SW 1271 (cell line): ENCODE measurements at places on chromosomes 4 and X.

- no peak for DNase-seq
These were observed 106.3 kb upstream of the BOD1L1 start for GRCh38 chr4:13733817-13734216.

GRCh38 chr4:145496292-145496691, 14.6 kb downstream of the SMAD1 start:
- no peak for DNase-seq

DNA sequence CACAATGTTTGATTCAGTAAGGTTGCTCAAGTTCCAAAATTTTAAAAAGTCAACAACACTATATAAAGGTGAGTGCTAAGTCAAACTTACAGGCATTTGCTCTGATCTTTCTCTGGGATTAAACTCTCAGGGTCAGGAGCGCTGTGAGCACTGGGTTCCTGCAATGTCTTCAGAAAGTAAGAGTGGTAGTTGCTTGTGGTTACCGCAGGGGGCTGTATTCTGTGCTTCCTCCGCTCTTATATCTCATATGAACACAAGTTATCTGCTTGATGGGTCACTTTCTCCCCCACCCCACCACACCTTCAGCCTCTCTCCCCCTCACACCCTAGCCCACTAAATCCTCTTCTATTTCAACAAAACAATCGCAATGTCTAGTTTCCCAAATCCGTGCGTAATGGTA, 116.4 kb upstream of the IGSF1 start:
- no peak for DNase-seq

DNA sequence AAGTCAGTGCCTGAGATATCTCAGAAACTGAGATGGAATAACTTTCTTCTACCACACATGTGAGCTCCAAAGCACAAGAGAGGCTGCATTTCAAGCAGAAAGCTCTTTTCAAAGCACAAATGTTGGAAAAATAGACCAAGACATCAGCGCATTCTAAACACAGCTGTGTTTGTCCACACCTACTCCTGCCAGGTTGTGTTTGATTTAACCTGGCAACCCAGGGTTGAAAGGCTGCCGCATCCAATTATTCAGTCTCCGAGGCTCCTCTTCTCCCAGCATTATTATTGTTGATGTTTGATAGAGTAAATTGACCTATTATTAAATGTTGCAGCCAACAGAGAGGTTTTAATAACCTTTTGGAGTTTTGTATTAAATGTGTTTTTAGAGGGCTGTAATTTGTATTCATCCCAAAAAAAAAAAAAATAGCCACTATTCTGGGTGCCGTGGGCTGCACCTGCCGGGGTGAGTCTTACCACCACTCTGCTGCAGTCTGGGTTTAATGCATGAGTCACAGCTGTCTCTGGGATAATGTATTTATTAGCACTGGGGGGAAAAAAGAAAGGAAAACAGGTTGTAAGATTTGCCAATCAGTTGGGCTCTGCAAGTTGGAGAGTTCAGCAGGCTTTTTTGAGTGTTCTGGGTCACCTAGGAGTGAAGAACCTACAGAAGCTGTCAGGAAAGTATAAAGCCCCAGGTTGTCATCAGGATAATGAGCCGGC, 105.2 kb upstream of the NOCT start:
- no peak for DNase-seq

- DNase-seq, result no peak
These were observed 5.3 kb downstream of the EDA2R start for GRCh38 chrX:66633541-66633940.
